Lung (tissue), 17 donors: ENCODE measurements at places on chromosomes 1 and 21.

DNA sequence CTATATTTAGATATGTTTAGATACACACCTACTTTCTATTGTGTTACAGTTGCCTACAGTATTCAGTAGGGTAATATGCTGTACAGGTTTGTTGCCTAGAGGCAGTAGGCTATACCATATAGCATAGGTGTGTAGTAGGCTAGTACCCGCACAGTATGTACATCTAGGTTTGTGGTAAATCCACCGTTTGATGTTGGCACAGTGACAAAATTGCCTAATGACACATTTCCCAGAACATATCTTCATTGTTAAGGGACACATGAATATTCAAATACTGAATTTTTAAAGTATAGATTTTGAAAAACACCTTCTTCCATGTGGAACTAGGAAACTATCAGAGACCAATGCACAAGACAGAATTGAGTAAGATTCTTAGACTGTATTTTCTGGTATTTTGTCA lies 22.6 kb upstream of the PDC start:
- no peak for DNase-seq

- DNase-seq = peak; percentile 38
Measured at GRCh38 chr1:97632075-97632474, 288.8 kb downstream of the DPYD start.

GRCh38 chr1:240245629-240246020 lies 153.9 kb downstream of the FMN2 start:
- DNase-seq = no peak

- DNase-seq = no peak
Measured at GRCh38 chr1:56073206-56073605, 506.2 kb downstream of the PLPP3 start.

DNA sequence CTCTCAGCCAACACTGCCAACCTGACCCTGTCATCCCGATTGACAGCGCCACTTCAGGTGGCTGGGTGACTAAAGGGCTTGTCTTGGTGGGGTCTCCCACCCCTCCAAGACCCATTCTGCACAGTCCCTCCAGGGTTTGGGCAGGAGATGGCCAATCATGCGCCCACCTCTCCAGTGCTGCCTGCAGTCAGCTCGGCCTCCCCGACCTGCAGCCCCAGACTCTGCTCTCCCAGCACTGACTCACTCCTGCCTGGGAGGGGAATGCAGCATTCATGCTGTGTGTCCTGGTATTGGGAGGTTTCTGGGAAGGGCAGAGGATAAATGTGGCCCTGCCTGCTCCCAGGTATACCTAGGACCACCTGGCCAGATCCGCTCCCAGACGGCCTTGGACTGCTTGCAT lies 9.7 kb downstream of the TMEM81 start:
- no peak for DNase-seq

DNA sequence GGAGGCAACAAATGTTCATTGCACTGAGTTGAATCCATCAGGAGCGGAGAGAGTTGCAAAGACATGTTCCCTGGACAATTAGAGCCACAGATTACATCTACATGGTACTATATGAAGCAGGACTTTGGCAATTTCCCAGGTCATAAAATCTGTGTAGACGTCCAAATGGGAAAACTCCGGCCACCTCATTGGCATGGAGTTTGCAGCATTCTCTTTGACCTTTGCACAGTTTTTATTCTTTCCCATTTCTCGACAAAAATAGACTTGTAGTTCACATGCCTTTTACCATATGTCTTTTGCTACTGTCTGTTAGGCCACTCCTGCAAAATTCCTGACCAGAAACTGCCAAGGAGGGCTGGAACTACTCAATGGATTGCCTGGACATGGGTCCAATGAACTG lies 48.2 kb downstream of the UBE2T start:
- DNase-seq = peak; percentile 60

GRCh38 chr1:89610457-89611011 lies 22.4 kb upstream of the LRRC8C start:
- no peak for DNase-seq

DNA sequence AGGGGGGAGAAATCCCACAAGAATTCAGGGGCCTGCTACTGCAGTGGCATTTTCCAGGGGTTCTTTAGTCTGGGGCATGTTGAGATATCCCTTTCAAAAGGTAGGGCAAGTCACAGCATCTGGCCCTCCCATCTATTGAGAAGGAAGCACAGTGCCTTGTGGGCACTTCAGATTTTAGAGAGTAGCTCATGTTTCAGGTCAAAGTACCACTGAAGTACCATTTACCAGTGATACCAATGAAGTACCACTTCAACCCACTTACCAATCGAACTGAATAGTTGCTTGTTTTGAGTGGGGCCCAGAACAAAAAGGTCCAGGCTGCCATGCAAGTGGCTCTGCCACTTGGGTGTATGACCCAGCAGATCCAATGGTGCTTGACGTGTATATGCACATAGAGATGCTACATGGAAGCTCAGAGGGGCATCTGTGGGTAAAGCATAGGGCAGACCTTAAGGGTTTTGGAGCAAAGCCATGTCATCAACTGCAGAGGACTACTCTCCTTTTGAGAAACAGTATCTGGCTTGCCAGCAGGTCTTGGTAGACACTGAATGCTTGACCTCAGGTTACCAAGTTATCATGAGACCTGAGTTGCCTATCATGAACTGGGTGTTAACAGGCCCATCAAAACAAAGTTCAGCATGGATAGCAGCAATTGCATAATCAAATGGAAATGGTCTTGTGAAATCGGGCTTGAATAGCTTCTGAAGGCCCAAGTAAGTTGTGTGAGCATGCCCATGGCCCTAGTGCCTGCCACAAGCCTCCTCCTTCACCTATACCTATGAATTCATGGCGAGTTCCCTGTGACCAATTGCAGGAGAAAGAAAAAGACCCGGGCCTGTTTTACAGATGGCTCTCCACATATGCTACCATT lies 23.5 kb downstream of the PLA2G2D start:
- DNase-seq = no peak

GRCh38 chr1:97877307-97877706 lies 43.5 kb downstream of the DPYD start:
- no peak for DNase-seq
